ENCODE measurements at places on chromosomes 6 and 20.
A peak's percentile ranks its signal among the peaks of the same experiment; 100 is the strongest.

DNA sequence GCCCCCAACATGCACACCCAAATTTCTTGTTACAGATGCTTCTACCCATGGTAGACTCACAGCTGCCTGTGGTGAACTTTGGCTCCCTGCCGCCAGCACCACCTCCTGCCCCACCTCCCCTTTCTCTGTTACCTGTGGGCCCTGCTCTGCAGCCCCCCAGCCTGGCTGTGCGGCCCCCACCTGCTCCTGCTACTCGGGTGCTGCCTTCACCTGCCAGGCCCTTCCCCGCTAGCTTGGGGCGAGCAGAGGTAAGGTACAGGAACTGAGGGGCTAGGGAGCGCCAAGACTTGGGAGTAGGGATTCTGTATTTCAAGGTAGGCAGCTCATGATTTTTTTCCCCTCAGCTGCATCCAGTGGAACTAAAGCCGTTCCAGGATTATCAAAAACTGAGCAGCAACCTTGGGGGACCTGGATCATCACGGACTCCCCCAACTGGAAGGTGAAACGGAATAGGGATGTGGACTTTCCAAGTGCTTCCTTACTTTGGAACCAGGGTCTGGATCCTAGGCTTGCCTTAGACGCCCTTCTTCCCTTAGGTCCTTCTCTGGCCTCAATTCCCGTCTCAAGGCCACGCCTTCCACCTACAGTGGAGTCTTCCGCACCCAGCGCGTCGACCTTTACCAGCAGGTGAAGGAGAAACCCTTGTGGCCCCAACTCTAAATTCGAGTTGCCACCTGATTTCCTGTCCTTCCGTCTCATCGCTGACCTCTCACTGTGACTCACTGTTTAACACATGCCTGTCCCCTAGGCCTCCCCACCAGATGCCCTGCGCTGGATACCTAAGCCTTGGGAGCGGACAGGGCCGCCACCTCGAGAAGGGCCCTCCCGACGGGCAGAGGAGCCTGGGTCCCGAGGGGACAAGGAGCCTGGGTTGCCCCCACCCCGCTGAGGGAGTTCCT, 15.5 kb downstream of the BAG6 start:
- no peak for DNase-seq

DNA sequence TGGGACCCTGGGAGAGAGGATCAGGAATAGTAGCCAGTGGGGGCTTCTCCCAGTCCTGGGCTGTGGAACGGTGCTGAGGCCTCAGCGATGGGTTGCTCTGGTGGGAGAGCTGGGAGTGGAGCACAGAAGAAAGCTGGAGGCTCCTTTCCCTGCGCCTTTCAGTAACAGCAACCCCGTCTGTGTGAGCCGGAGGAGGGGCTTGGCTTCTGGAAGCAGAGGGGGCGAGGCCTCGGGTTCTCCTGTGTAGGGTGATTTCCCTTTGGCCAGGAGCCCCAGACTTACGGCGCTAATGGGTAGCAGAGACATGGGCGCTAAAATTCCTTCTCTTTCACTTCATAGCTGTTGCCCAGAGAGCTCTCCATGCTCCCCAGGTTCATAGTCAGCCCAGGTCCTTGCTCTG, 55.0 kb downstream of the DAAM2 start:
- DNase-seq: no peak

GRCh38 chr6:100796049-100796823, 84.9 kb downstream of the ASCC3 start:
- no peak for DNase-seq

DNA sequence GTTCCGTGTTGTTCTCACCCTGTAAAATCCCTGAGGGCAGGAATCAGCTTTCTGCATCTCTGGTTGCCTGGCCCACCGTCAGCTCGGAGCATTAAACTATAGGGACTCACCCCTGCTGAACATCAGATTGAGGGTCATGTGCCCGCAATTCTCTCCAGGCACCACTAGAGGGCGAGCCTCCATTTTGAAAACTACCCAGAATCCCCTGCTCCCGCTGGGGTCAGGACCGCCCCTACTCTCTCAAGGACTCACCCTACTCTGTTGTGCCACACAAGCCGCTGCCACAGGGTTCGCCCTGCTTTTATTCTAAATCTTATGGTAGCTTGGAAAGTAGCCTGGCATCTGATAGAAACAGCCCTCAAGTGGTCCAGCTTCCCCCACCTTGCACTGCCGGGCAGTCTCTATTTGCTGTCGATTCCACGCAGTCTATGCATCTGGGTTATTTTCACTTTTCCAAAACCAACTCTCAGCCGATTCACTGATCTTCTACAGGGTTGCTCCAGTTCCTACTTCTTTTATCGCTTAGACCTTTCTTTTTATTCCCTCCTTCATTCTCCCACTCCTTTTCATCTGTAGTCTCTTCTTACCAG, 244.1 kb upstream of the QKI start:
- DNase-seq: peak; percentile 25

DNA sequence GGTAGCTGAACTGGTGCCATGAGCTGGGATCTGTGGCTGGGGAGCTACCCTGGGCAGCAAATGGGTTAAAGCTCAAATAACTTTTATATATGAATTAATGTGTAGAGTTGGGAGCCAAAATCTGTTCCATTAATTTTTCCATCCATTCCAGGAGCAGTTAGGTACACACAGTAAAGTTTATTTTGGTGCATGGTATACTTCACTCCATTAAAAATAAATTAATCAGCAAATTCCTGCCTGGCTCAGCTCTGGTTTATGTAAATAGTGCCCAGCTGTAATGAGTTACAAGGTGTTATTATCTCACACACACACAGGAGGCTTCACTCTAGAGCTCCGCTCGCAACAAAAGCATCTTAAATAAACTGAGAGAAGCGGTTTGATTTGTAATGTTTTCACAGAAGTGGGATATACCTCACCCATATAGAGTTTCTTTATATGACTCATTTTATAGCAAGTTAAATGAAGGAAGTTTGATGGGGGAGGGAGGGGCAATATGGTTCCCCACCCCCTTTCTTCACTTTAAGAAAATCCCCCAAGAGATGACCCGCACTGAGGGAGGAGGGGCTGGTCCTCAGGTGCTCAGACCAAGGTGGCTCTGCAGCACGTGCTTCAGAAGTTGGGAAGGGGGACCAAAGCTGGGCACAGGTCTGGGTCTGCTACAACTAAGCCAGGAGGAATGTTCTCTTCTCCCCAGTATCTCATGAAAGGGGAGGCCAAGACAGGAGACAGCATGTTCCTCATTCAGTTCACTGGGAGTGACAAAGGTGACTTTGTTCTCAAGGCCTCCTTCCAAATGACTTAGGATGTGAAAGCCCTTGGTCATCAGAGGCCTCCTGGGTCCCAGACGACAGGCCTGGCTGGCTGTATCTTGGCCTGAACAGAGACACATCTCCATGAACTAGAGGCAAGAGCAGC, 10.5 kb upstream of the FAM83C start:
- no peak for DNase-seq

DNA sequence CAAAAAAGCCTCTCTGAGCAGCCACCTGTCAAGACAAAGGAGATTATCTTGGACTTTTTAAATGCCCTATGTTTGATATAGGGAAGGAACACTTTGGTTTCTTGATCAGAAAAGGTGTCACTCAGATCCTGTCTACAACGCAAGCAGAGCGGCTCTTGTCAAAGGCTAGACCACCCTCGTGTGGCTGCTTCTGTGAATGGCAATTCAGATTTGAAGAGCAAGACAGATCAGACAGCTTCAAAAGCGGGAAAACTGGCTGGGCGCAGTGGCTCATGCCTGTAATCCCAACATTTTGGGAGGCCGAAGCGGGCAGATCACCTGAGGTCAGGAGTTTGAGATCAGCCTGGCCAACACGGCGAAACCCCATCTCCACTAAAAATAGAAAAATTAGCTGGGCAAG, 10.1 kb upstream of the NXT1 start:
- DNase-seq: peak; percentile 59

DNA sequence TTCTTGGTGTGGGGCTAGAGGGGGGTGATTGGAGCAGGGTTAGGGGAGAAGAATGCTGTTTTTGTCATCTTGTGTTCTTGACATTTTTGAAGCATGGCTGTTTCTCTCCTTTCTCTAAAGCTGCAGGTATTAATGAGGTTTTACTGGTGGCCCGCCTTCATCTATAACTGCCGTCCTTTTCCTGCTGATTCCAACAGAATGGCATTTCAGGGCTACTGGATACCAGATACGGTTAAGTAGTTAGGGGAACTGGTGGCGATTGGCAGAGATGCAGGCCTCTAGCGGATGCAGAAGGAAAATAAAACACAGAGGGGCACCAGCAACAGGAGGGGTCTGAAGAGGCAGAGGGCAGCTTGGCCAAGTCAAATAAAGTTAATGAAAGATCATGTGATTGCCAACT, 89.7 kb upstream of the EEF1E1 start:
- no peak for DNase-seq

DNA sequence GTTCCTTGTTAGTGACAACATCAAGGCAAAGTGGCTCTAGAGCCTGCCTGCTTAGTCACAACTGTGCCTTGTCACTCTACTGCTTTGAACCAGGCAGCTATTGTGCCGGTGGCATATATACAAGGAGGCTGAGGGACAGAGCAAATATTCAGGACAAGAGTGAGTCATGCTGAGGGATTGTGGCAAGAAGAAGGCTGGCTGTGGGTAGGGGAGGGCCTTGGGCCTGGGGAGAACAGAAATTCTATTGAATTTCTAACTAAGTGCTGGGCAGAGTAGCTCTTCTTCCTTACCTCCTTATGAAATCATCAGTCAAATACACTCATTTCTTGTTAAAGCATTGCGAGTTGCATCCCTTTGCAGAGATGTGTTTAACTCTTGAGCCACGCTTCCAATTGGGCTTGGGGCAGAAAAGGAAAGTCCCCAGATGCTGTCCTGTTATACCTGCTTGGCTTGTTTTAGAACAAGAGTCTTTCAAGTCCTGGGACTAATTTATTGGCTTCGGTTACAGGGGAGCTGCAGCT, 59.7 kb downstream of the PFDN4 start:
- DNase-seq: no peak

GRCh38 chr6:79392094-79392493, 145.1 kb downstream of the LCA5 start:
- DNase-seq: no peak

GRCh38 chr6:48067886-48068277, 43.1 kb downstream of the PTCHD4 start:
- DNase-seq: no peak

GRCh38 chr6:42935322-42935721, 6.0 kb downstream of the CNPY3 start:
- DNase-seq: no peak

DNA sequence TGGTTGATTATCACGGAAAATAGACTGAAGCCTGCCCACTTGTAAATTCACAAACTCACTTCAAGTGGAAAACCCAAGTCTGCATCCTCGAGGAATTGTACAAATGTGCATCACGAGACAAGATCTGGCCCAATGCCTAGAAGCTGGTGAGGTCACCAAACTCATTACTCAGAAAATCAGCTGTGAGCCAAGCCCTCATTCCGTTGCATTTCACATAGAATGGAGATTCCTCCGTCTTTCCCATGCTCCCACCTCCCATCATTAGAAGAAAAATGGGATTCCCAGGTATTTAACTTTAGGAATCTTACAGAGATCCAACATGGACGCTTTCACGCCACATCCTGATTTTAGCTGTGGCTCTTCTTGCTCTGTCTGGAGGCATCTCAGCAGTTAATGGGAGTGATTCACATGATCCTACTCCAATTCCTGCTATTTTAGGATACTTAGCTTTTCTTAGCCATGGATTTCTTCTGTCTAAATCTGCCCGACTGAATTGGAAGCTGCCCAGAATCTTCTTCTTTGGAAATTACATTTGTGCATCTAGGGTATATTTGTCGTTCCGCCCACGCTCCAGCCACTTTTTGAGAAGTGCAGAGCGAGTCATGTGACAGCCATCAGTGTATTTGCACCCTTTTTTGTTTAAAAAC, 68.7 kb upstream of the STMND1 start:
- DNase-seq: no peak

DNA sequence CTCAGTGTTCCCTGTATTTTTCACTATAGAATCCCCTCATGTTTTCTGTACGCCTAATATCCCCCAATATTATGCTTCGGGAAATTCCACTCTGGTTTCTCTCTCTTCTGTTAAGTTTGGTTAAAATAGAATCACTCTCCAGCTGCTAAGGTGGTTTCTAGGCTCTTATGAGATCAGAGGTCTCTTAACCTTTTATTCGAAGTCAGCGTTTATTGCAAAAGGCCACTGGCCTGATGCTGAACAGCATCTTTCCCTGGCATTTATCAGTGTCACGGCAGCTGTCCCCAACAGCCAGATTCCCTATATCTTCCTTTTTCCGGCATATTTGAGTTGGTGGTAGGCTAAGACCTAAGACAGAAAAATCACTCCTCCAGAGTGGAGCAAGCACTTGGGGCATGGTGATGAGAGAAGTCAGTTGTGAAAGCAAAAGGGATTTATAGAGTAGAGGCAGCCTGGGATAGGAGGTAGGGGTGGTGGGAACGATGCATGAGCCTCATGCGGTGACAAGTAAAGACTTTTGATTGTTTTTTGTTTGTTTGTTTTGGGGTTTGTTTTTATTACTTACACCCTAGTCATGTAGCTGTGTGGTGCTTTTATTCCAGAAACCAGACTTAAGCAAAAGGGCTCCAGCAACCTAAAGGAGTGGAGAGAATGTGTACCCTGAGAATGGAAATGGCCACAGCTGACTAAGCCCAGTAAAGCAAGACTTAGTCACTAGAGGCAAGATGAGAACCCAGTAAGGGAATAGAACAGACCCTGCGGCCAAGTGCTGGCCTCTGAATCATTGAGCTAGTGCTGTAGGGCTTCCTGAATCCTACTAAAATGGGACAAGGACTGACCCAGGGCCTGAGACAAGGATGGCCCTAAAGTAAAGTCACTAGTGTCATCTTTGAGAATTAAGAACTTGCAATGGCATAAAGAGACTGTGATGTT, 233.0 kb upstream of the PRND start:
- no peak for DNase-seq

GRCh38 chr6:113995634-113996033, 24.7 kb upstream of the HDAC2 start:
- no peak for DNase-seq

DNA sequence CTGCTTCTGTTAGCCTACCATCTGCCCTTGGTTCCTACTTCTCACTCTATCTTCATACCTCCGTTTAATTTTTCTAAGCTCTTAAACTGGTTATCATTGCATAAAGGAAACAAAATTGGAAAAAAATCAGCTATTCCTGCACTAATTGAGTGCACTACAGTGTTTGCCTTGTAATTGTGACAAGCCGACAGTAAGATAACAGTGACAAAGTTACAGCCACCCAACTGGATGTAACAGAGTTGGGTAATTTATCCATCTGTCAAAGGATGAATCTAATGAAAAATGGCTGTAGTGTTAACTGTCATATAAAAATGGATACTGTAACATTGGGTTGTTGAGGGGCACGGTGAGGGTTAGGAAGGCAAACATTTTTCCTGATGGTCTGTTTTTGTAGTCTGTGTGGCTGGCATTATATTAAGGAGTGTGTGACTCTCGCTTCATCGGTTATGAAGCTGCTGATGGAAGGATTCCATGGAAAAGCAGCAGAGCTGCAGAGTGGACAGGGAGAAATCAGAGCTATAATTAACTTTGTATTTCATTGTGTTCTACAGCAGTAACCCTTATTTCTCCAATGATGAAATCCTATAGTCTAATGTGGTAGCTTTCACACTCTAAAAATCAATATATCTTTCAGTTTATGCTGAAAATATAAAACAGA, 12.7 kb downstream of the PBOV1 start:
- DNase-seq: no peak

GRCh38 chr6:38736951-38737350, 21.8 kb downstream of the DNAH8 start:
- DNase-seq: no peak
